H4 (cell line): ENCODE measurements at places on chromosomes 13 and 19. TPM values are rescaled to one million over a fixed set of nuclear protein-coding genes. Genes with fewer than 3 reads are reported as not detected.

Gene PNMA8B
- total RNA-seq = not detected in 2 replicates

DNA sequence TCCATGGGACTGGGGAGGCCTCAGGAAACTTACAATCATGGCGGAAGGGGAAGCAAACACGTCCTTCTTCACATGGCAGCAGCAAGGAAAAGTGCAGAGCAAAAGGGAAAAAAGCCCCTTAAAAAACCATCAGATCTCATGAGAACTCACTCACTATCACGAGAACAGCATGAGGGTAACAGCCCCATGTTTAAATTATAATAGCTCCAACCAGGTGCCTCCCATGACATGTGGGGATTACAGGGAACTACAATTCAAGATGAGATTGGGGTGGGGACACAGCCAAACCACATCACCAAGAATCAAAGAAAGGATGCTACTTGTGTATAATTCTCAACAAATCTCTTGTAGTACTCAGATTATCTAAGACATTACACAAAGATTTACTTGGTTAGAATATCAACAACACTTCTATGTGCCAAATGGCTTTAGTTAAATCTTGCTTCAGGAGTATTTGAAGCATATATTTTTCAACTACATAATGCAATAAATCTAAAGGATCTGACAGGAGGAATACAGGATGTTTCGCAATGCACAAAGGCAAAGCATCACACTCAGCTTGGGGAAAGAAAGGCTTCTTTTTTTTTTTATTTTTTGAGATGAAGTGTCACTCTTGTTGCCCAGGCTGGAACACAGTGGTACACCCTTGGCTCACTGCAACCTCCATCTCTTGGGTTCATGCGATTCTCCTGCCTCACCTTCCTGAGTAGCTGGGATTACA lies 180.0 kb downstream of the LHFPL6 start:
- DNase-seq = no peak

GRCh38 chr13:63864171-63864902 lies 2448.7 kb upstream of the PCDH20 start:
- DNase-seq = no peak

Gene SHD
- not detected in 2 replicates for total RNA-seq

- DNase-seq = no peak
These were observed 37.2 kb upstream of the LRCH1 start for GRCh38 chr13:46515803-46516202.

DNA sequence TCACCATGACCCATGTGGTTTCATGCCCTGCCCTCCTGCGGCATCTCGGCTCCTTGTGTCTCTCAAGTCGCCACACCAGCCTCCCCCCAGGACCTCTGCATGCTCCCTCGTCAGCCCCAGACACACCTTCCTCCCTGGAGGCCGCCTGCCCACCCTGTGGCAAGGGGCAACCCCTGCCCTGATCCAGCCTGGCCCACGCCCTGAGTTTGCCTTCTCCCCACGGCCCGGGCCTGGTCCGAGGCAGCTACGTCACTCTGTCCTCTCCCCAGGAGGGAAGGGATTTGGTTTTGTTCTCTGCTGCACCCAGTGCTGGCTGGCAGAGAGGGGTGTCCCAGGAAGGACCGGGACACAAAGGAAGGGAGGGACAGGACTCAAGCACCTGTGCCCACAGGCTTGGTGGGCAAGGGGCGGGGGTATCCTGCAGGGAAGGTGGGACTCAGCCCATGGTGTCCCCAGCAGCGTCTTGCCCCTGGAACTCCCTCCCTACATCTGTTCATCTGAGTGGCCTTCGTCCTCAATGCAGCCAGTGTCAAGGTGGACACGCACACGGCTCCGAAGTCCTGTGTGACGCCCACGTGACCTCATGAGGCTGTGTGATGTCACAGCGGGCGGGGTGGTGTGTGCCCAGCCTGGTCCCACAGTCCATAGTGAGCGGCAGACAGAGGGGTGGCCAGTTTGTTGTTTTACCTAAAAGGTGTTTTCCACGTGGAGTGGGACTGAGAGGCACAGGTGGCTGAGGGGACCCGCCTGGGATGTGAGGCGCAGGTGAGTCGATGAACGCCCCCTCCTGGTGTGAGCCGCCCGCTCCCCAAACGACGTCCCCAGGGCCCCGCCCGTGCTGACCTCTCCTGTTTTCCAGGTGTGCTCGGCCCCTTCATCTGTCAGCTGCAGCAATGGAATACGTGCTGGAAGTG lies at the start of gene TEX29:
TSS of gene TEX29 (plus strand) at position 645 of the 914 bp plus-strand sequence. CDS start at position 894, 249 bp downstream.
- no peak for DNase-seq

GRCh38 chr13:73090823-73091187 lies 32.0 kb downstream of the KLF5 start:
- DNase-seq = no peak

Gene CYP2A7
- not detected in 2 replicates for total RNA-seq

DNA sequence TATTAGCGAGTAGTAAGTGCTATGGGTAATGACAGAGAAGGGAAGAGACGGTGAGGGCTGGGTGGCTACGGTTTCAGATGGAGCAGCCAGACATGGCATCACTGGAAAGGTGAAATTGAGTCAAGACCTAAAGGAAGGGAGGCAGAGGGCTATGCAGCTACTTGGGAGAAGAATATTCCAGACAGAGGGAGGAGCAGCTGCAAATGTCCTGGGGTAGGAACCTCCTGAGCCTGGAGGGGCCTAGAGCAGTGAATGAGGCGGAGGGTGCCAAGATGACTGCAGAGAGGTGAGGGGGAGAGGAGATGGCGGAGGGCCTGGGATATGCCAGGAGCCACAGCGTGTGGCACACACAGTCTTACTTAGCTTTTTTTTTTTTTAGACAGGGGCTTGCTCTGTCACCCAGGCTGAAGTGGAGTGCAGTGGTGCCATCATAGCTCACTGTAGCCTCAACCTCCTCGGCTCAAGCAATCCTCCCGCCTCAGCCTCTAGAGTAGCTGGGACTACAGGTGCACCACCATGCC lies 21.1 kb downstream of the PLEKHF1 start:
- no peak for DNase-seq

Gene SLC27A1
- total RNA-seq = 3.6 and 4.8 TPM in 2 replicates

Gene ZNF284
- 1.1 and 1.8 TPM in 2 replicates for total RNA-seq

DNA sequence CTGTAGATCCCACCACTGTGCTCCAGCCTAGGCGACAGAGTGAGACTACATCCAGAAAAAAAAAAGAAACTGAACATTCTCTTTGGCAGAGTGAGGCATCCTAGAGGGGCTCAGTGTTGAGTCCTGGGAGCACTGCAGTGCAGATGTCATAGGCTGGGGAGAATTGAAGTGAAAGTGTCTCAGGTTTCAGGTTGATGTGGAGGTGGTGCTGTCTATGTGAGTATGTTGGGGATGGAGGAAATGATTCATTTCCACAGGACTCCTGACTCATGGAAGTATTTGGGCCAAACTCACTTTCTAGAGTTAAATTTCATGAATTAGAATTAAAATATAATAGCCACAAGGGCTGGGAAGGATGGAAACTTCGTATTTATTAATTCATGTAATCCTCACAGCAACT lies 134.4 kb upstream of the TSC22D1 start:
- DNase-seq = peak; percentile 83

GRCh38 chr13:36370108-36370429 lies 23.9 kb upstream of the SPART start:
- no peak for DNase-seq

DNA sequence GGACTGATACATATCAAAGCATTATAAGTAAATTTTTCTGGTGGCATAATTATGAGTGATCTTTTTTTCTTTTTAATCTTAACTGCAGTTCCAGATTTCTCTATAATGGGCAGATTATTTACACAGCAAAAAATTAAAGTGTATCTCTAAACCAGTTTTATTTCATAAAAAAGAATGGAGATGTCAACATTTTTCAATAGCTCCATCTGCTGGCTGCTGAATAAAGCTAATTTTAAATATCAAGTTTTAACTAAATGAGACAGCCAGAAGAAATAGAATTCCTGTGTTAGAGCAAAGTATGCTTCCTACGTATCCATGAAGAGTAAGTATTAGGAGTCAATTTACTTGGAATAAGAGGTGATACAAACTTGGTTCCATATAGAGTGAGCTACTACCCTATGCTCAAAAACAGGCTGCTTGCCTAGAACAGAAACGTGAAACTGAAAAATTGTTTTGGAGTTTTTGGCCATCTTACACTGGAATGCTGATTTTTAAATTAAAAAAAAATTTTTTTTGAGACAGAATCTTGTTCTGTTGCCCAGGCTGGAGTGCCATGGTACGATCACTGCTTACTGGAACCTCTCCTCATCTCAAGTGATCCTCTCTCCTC lies 5.0 kb upstream of the PDS5B start:
- no peak for DNase-seq

DNA sequence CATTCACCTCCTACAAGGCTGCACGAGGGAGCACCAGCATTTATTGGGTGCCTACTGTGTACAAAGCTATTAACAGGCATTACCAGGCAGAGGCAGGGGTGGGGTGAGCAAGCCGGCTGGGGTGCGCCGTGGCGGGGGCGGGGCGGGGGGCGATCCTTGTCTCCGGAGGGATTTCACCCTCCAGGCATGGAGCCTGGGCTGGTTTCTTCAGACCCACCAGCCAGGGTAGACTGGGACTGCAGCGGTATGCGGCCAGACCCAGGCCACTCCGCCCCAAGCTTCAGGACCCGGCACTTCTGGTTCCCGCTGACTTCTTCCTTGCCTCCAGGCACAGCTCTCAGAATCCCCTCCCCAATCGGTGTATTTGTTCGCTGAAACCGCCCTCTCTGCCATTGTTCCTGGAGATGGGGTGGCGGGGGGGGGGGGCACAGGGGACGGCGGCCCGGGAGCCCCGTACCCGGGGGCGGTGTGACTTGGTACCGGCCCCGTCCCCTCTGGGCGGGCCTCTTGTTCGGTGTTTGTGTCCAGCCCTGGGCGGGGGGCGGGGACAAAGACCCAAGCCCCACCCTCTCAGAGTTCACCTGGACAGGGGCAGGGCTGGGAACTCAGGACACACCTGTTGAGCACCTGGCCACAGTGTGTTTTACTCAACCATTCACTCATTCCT lies 14.4 kb downstream of the TJP3 start:
- DNase-seq = no peak

- no peak for DNase-seq
These were observed 419.1 kb upstream of the SGCG start for GRCh38 chr13:22761709-22762108.

Gene C19orf33
- total RNA-seq = 2.7 TPM in 1 of 2 replicates, not detected in the other

Gene DMKN
- total RNA-seq = 19.6 and 34.6 TPM in 2 replicates

GRCh38 chr19:16429066-16429758 lies 42.6 kb downstream of the EPS15L1 start:
- DNase-seq = no peak

GRCh38 chr13:110305544-110305943 lies 1.4 kb downstream of the COL4A1 start:
- no peak for DNase-seq

GRCh38 chr13:57311009-57311586 lies 144.1 kb downstream of the PRR20E start:
- no peak for DNase-seq

DNA sequence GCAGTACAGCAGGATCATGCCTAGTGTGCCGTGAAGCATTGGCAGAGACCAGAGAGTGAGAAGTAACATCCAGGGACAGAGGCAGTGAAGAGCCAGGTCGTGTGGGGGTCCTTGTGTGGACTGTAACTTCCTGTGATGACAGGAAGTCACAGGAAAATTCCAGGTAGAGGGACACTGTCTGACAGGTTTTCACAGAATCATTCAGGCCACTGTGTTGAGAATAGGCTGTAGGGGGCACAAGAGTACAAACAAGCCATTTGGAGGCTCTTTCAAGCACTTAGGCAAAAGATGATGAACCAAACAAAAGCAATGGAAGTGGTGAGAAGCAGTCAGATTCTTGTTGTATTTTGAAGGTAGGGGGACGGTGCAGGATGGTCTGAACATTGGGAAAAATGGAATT lies 46.4 kb downstream of the N4BP2L1 start:
- DNase-seq = no peak

Gene PRR19
- total RNA-seq = 0.16 and 1.4 TPM in 2 replicates

DNA sequence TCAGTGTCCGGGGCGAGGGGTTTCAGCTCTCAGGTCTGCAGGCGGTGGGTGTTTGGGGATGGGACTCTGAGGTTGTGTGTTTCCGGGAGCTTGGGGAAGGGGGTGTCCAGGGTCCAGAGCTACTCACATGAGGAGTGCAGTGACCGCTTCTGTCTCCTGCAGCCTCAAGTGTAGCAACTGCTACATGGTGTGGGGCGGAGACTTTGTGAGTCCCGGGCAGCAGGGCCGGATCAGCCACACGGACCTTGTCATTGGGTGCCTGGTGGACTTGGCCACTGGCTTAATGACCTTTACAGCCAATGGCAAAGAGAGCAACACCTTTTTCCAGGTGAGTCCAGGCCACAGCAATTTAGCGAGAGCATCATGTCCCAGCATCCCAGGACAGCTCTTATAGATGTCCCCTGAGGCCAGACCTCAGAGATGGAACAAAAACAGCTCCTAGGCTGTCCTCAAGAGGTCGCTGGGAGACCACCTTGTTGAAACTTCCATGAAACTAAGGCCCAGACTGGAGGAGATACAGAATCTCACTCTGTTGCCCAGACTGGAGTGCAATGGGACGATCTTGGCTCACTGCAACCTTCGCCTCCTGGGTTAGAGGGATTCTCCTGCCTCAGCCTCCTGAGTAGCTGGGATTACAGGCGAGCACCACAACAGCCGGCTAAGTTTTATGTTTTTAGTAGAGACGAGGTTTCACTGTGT lies 44.9 kb downstream of the RYR1 start:
- DNase-seq = peak; percentile 56

DNA sequence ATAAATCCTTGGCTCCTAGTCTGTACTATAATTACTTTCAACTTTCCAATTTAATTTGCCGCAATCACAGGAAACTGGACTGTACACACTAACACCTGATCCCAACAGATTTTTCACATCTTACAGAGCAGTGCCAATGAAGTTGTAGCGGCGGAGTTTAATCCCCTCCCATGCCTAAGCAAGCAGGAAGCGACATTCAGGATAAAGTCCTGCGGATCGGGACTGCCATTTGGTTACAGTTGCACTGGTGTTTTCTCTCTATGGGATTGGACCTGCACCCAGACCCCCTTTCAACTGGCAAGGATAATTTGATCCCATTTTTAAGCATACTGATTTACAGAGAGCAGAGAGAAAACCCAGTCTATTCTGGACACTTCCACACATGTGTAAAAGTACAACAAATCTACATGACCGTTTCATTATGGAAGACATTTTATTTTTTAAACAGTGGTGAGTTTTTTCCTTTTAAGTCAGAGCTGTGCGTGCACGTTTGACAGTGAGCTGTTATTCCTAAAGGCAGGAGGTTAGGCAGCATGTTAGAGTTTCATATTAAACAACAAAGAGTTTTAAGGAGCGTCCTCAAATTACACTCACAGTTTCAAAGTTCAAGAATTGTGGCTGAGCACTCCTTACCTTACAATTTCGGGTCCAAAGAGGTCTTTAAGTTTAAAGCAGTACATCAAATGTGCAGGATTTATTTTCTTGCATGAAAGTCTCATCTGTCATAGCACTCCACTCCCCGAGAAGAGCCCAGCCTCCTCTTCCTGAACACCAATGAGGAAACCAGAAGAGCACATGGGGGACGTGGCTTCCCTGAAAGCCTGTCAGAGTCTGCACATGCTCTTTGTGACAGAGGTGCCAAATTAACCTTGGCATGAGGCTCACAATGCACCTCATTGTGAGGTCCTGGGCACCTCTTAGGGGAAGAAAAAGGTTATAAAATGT lies 141.6 kb upstream of the RFC3 start:
- peak; percentile 28 for DNase-seq

GRCh38 chr19:33406521-33407139 lies 33.1 kb downstream of the CEBPG start:
- DNase-seq = peak; percentile 59

Gene ZNF136
- total RNA-seq = 2.2 and 5.1 TPM in 2 replicates
